ENCODE measurements at places on chromosomes 3 and 15. TPM values are rescaled to one million over a fixed set of nuclear protein-coding genes. Genes with fewer than 3 reads are reported as not detected.

GRCh38 chr15:55407498-55408011, 604 bp downstream of the CCPG1 start:
- no peak for DNase-seq

DNA sequence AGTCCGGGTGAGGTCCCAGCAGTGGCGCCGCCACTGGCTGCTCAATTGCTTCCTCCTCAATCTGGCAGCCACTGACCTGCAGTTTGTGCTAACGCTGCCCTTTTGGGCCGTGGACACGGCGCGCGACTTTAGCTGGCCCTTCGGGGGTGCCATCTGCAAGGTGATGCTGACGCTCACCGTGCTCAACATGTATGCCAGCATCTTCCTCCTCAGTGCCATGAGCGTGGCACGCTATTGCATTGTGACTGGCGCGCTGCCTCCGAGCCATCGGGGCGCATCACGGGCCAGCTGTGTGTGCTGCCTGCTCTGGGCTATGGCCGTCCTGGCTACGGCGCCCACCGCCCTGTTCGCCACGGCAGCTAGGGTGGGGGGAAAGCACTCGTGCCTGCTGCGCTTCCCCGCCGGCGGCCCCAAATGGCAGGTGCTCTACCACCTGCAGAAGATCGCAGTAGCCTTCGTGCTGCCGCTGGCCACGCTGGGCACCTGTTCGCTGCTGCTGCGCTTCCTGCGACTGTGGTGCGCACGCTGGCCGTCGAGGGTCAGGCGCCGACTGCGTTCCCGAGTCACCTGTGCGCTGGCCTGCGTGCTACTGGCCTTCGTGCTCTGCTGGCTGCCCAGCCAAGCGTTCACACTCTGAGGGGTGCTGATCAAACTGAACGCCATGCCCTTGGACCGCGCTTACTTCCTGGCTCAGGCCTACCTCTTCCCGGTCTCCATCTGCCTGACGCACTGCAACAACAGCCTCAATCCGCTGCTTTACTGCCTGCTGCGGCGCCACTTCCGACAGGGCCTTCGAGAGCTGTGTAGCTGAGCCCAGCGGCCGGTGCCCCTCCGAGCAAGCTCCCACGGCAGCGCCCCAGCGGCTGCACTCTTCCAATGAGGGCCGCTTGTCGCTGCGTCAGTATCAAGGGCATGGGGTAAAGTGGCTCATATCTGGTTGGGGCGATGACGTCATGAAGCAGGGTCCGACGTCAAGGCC, 20.3 kb upstream of the ADAMTS7 start:
- DNase-seq = no peak

- DNase-seq = no peak
Observed at GRCh38 chr3:115913069-115913686, 289.9 kb downstream of the GAP43 start.

DNA sequence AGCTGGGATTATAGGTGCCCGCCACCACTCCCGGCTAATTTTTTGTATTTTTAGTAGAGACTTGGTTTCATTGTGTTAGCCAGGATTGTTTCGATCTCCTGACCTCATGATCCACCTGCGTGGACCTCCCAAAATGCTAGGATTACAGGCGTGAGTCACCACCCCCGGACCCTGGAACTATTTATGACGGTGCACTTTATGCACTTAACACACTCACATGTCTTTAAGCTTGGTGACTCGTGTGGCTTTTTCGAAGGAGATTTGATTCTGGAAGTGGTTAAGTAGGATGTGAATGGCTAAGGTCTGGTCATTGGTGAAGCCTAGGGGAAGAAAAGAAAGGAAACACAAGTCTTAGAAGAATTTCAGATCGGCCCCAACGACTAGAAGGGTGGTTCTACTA, 20.3 kb downstream of the BBS4 start:
- DNase-seq = no peak

DNA sequence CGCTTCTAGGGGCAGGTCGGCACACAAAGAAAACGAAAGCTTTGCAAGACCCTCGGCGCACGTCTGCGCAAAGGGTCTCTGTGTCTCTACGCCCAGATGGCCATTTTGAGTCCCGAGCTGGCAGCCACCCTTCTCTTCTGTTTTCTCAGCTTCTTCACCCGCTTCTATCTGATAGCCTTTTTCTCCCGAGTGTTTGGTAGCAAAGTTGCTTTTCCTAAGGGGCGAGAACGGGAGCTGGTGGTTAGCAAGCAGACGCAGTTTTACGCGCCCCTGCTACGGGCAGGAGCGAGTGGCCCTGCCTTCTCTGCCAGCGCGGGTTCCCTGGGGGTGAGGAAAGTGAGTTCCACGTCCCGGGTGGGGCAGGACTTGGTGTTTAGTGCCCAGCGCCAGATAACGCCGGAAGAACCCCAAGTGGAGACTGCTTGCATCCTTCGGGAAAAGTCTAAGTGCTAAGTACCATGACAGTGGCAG, 2.9 kb upstream of the MKRN2 start:
- DNase-seq = no peak

DNA sequence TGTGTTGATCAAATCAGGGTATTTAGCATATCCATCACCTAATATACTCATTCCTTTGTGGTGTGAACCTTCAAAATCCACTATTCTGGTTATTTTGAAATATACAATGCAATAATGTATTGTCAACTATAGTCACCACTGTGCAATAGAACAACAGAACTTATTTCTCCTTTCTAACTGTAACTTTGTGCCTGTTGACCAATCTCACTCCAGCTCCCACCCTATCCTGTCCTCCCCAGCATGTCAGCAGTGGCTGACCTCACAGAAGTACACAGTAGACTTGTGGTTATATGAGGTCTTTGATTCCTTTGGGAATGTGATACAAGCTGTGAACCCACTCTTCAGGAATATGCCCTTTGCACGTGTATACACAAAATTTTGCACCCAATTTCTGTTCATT, 64.2 kb downstream of the ECT2 start:
- DNase-seq = no peak

DNA sequence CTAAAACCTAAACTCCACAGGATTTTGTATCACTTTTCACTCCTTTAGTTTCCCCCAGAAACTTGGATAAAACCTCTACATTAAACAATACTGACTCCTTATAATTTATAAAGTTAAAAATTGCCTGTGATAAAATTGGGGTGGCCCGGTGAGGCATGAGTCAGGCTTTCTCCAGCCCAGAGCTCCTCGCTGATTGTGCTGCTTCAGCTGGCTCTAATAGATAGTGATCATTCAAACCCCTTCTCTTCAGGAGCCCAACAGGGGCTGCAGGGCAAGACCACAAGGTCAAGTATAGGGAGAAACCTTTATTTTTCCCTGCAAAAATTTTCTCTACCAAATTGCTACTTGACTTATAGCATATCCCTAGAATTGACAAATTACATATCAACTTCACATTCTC, 308.2 kb downstream of the PLCL2 start:
- DNase-seq = no peak

- DNase-seq = no peak
Observed at GRCh38 chr15:98202256-98202655, 241.8 kb downstream of the ARRDC4 start.

GRCh38 chr3:20516311-20516710, 330.3 kb upstream of the SGO1 start:
- no peak for DNase-seq

DNA sequence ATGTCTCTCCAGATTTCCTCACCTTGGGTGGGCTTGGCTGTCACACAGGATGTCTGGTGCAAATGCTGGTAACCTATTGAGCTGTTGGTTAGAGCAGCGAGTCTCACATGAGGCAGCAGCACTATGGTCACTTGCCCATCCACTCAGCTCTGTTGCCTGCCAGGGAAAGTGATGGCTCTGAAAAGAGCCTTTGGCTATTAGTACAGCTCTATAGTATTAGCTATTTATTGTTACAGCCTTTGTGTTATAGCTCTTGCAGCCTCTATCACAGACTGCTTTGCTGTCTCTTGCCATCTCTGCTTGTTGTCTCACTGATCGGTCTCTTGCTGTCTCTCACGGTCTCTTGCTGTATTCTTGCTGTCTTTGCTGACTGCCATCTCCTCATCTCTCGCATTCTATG, 114.3 kb downstream of the MFSD1 start:
- DNase-seq = no peak

The SRGAP3 gene
- total RNA-seq = 5.3 TPM

The SLC22A13 gene
- 0.48 TPM for total RNA-seq

The SIDT1 gene
- 7.4 TPM for total RNA-seq

The EEF1AKMT4 gene
- 1.7 TPM for total RNA-seq

The OXTR gene
- 0.13 TPM for total RNA-seq

The RRP9 gene
- total RNA-seq = 22.6 TPM

The ATRIP gene
- total RNA-seq = 4.8 TPM

The MESP1 gene
- 16.2 TPM for total RNA-seq
